Fibroblast of gingiva (primary cell): ENCODE measurements at places on chromosomes 11 and 22.

- no peak for DNase-seq
Measured at GRCh38 chr22:22103078-22103875, 120.7 kb upstream of the TOP3B start.

DNA sequence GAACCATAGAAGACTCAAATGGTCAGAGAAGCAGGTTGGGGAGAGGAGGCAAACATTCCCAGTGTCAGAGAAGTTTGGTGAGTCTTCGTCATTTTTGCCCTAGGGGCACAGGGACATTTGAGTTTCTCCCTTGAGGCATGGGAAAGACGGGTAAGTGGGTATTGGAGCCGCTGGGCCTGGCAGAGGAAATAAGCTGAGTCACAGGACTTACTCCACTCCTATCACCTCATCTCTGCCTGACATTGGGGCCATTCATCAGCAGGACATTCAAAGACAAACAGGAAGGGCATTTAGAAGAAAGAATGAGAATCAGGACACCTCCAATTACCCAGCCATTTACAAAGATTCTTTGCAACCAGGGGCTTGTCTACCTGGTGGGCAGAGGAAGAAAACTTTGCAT, 100.7 kb upstream of the SEZ6L start:
- DNase-seq = no peak

GRCh38 chr22:24703101-24703500, 71.4 kb downstream of the PIWIL3 start:
- DNase-seq = no peak

- DNase-seq = no peak
Measured at GRCh38 chr11:45318516-45318915, 32.4 kb upstream of the SYT13 start.

DNA sequence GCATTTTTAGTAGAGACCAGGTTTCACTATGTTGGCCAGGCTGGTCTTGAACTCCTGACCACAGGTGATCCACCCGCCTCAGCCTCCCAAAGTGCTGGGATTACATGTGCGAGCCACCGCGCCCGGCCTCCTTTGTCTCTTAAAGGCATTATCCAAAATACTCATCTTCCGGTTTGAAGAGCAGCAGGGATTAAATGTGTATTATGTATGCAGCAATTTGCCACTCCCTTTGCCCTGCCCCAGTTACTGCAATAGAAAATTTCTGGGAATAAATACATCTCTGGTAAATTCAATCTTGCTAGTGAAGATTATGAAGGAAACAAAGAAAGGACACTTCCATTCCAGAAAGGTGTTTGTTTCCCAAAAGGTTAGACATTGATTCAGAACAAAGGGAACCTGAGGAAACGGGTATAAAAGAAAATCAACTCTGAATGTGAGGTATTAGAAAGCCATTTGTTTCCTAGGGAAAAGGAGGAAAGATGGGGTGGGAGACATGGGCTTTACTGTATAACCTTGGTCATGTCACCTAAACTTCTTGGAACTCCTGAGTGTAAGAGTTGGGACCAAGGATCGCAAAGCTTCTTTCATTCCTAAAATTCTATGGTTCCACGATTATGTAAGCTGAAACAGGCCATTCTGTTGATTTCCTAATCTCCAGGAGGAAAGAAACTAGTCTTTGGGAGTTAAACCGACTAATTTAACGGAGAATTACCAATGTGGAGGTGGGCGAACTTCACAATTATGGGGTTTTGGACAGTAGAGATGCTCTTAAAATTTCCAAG, 959 bp upstream of the HIPK3 start:
- no peak for DNase-seq

- DNase-seq = no peak
Measured at GRCh38 chr11:121671283-121672168, 218.8 kb upstream of the SORL1-AS1 start.

GRCh38 chr11:8363921-8364320, 100.2 kb upstream of the LMO1 start:
- no peak for DNase-seq

DNA sequence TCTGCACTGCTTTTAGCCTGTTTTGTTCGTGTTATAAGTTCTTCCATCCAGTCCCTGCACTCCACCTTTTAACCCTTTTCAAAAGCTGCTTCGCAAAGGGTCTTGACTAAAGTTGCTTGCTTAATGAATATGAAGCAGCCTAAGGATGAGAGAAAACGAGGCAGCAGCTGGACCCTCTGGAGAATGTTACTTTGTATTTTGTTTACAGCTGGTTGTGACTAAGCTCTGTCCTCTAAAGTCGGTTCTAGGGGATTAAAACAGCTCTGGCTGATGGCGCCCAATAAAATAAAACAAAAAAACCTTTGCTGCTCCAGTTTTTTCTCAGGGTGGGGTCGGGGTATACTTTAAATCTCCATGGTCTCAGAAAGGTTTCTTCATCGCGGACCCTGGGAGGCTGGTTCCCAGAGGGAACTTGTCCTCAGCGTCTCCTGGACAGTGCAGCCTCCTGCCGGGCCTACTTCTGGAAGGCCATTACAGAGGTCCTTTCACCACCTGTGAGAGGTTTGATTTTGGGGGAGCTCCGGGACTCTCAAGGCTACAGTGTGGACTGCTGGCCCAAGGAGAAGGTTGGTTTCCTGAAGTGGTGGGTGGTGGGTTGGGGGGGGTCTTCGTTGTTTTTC, 836 bp upstream of the RBM4 start:
- DNase-seq = no peak

DNA sequence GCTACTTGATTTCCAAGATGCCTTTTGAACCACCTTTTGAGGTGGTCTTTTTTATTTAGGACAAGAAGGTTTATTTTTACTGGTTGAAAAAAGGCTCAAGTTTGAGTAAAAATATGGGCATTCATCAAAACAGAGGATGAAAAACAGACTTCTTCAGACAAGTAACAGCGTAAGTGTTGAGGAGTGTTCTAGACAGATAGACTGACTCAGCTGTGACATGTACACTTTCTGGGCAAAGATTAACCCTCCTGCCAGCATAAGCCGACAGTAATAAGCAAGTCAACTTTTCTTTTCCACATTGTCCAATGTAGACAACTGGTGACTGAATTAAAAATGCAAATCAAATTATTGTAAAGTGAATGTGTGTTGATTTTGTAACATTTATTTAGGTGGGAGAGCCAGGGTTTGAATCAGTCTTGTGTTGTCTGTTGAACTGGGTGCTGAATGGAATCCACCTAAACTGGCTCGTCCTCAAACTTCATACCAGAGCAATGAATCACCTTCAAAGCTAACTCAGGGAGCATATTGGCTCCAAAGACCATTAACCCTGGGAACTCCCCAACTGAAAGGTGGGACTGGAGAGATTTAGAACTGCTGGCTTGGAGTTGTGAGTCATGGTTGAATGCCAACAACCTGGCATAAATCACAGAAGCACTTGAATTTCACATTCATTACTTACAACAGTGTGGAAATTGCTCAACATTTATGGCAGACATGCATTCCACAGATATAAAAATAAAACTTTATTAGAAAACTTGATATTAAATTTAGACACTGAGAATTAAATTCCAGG, 377.0 kb downstream of the ETS1 start:
- peak; percentile 94 for DNase-seq

DNA sequence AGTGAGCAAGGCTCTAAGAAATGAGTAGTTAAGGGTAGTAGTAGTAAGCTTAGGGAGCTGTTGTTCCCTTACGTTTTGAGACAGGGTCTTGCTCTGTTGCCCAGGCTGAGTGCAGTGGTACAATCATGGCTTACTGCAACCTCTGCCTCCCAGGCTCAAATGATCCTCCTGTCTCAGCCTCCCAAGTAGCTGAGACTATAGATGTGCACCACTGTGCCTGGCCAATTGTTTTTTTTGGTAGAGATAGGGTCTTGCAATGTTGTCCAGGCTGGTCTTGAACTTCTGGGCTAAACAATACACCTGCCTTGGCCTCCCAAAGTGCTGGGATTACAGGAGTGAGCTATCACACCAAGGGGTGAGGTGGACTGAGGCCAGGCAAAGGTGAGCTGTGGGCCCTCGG, 10.0 kb downstream of the SMIM38 start:
- no peak for DNase-seq

- DNase-seq = no peak
Measured at GRCh38 chr11:73750228-73750627, 10.6 kb downstream of the RAB6A start.

- DNase-seq = peak; percentile 84
Measured at GRCh38 chr11:70397983-70398833, at the start of gene CTTN. Gene CTTN (plus strand): TSS chr11:70398529. CDS start chr11:70407298, 8,769 bp downstream.

GRCh38 chr11:23611726-23612125, 751.5 kb upstream of the CCDC179 start:
- no peak for DNase-seq

- peak; percentile 22 for DNase-seq
Measured at GRCh38 chr11:7538031-7538430, 24.2 kb downstream of the PPFIBP2 start.

GRCh38 chr11:88179971-88180629, 4.9 kb upstream of the RAB38 start:
- peak; percentile 32 for DNase-seq

GRCh38 chr22:49427941-49428340, 399.7 kb downstream of the BRD1 start:
- no peak for DNase-seq

DNA sequence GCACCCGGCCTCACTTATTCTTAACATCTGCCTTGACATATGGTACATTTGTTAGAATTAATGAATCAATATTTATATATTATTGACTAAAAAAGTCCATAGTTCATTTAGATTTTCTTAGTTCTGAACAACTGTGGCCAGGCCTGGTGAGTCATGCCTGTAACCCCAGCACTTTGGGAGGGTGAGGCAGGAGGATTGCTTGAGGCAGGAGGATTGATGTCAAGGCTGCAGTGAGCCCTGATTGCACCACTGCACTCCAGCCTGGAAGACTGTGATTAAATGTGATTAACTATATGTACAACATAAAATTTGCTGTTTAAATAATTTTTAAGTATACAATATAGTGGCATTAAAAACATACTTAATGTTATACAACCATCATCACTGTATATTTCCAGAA, 5.6 kb downstream of the UVRAG start:
- DNase-seq = peak; percentile 55

- no peak for DNase-seq
Measured at GRCh38 chr11:63019506-63019905, 3.9 kb upstream of the SLC22A8 start.

DNA sequence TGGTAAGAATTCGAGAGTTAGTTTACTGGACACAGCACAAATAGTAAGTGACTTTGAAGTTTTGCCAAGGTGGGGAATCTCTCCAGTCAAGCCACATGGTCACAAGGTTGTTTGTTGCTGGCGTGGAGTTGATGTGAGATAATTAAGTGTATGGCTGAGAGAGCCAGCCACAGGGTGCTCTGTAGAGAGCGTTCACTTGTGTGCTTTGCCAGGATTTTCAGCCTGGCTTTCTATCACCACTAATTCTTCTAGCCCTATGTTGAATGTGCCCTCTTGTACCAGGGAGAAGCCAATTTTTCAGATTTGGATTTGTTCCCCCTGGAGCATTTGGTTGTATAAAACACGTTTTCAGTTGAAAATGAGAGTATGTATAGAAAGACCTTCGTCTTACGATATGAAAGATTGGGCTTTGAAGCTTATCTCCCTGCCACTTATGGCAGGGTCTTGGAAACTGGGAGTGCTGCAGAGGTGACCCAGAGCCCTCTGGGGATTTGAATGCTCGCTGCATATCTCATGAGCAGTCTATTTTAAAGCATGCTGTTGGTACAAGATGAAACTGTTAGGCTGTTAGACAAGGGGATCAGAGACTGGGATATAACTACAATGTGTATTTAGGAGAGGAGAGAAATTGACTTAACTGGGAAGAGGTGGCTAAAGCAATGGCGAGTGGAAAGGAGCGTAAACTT, 28.6 kb downstream of the CSRP3 start:
- no peak for DNase-seq

- peak; percentile 75 for DNase-seq
Measured at GRCh38 chr11:88535916-88536547, 198.5 kb upstream of the CTSC start.

- DNase-seq = no peak
Measured at GRCh38 chr11:73464347-73464746, 88.1 kb downstream of the RELT start.

DNA sequence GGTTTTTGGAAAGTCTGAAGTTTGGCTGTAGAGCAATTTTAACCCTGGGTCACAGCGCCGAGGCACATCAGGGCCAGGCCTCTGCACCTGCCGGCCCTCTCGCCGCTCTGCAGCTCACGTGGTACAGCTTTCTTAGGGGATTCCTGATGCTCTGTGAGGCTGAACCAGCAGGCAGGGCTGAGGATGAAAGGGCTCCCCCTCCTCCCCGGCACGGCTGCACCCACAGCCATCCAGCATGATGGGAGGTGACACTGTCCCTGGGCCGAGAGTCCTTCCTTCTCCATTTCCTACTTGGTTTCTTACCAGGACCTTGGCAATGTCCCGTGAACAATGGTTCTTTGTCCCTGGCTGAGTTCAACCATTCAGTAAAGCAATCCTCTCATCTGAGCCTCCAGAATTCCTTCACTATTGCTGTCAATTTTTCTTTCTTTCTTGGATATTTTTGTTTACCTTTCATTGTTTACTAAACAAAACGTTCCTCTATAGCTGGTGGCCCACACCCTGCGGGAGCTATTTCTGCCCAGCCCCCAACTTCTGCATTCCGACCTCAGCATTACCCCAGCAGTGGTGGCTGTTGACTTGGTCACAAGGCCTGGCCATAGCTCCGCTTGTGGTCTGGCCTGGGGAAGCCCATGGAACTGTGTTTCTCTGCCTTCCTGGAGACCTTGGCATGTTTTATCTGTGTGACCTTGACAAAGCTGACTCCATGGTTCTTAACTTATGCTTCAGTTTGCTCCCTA, 172.8 kb upstream of the B3GAT1 start:
- DNase-seq = no peak

- no peak for DNase-seq
Measured at GRCh38 chr11:76131671-76132631, 74.4 kb downstream of the WNT11 start.

- peak; percentile 83 for DNase-seq
Measured at GRCh38 chr11:95680169-95680929, 109.2 kb downstream of the FAM76B start.

DNA sequence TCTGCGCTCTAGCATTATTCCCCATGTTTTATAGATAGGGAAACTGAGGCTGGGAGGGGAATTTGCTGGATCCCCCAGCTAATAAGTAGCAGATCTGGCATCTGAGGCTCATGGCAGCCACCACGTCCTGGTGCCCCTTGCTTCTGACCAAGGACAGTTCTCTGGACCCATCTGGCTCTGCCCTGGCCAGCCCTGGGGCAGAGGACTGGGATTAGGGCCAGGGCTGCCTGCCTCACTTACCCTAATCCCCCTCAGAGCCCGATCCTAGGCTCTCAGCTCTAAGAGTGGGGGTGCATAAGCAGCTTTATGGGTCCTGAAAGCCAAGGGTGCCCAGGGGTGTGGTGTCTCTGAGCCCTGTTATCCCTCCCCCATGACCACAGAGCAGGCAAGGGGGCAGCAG, at the start of gene CABP4:
Gene CABP4, plus strand, starts transcription at position 301 of the 400 bp plus-strand sequence. Its CDS starts 70 bp downstream, at position 371.
- DNase-seq = no peak

GRCh38 chr11:45860764-45861510, 13.7 kb downstream of the CRY2 start:
- DNase-seq = no peak

GRCh38 chr11:24163146-24163545, 333.7 kb upstream of the LUZP2 start:
- no peak for DNase-seq
